ENCODE measurements at places on chromosomes 3 and 15.

- peaks cover 13% of the 10 kb centered on the region for H3K36me3 ChIP-seq
- H3K4me1 ChIP-seq, result no peaks in the 10 kb centered on the region
- H3K27ac ChIP-seq, result no peak overlapping the region
Measured at GRCh38 chr3:81545572-81545971, 215.9 kb downstream of the GBE1 start.

DNA sequence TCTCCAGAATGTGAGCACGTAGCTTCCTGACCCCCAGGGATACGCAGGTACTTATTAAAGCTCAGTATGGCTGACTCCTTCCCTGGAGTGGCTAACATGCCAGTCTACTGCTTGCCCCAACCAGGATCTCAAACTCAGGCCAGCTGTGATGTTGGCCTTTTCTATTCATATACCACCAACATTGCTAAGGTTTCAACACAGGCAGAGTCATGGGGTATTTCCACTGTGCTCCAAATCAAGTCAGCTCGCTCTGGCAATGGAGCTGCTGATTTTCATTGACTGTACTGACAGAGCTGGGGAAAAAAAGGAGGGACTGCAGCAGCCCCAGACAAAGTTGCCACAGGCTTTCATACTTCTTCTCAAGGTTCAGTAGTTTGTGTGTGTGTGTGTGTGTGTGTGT, 87.0 kb downstream of the CFAP20DC start:
- no peaks in the 10 kb centered on the region for H3K27me3 ChIP-seq
- no peaks in the 10 kb centered on the region for H3K4me1 ChIP-seq
- no peak overlapping the region for H3K4me3 ChIP-seq
- H3K36me3 ChIP-seq, result no peaks in the 10 kb centered on the region
- H3K27ac ChIP-seq, result no peak overlapping the region

GRCh38 chr3:196624067-196624790, 15.3 kb upstream of the NRROS start:
- no peak overlapping the region for H3K27ac ChIP-seq
- no peaks in the 10 kb centered on the region for H3K27me3 ChIP-seq
- peaks cover 25% of the 10 kb centered on the region for H3K4me1 ChIP-seq
- peak overlapping the region; percentile 22 for H3K4me3 ChIP-seq
- peak; percentile 61 for DNase-seq

GRCh38 chr15:93139436-93139835, 50.4 kb upstream of the RGMA start:
- H3K27ac ChIP-seq, result no peak overlapping the region
- no peak for DNase-seq
- peaks cover 16% of the 10 kb centered on the region for H3K4me1 ChIP-seq
- H3K4me3 ChIP-seq, result no peak overlapping the region
- no peaks in the 10 kb centered on the region for H3K27me3 ChIP-seq

DNA sequence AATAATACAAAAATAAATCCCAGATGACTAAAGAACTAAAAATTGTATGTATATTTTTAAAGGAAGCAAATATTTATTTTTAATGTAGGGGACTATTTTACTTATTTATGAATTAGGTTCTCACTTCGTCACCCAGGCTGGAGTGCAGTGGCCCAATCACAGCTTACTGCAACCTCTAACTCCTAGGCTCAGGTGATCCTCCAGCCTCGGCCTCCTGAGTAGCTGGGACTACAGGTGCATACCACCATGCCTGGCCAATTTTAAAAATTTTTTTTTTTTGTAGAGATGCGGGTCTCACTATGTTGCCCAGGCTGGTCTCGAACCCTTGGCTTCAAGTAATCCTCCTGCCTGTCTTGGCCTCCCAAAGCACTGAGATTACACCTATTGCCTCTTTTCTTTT, 42.6 kb downstream of the CMTM7 start:
- no peak for DNase-seq
- H3K4me1 ChIP-seq, result peaks cover 82% of the 10 kb centered on the region
- no peaks in the 10 kb centered on the region for H3K27me3 ChIP-seq
- no peak overlapping the region for H3K27ac ChIP-seq
- no peak overlapping the region for H3K4me3 ChIP-seq
